Stimulated activated CD4-positive, alpha-beta T cell treated with anti-CD3 and anti-CD28 coated beads, Interleukin-1b, Interleukin-23, amount 100 ng/mL, for 24 hours (primary cell): ENCODE measurements at places on chromosomes 1 and 21.

DNA sequence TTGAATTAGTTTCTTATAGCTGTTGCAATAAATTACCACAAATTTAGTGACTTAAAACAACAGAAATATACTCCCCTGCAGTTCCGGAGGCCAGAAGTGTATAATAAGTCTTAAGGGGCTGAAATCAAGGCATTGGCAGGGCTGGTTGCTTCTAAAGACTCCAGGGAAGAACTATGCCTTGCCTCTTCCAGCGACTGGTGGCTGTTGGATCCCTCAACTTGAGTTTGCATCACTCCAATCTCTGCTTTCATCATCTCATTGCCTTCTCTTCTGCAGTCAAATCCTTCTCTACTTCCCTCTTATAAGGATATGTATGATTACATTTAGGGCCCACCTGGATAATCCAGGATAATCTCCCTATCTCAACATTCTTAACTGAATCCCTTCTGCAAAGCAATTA is 19.1 kb upstream of the MED18 start:
- DNase-seq: no peak

DNA sequence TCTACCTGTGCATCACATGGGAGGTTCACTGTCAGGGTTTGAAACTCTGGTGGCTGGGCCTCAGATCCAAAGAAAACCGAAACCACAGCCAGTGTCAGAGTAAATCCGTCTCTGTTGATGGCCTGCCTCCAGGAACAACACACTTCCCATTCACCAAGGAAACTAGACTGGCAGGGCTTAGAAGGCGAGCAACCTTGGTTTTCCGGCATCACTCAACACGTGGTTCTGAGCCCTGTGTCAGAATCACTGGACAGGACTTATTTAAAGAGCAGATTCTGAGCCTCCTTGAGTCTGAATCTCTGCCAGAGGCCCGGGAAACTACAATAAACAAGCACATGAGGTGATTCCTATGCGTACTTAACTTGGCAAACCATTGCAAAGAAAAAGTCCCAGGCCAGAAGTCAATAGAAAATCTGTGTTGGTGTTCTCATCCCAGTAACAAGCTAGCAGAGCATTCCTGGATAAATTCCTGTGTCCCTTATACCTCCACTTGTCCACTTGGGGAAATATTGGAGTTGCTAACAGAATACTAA is 70.0 kb downstream of the KCTD3 start:
- DNase-seq: no peak

DNA sequence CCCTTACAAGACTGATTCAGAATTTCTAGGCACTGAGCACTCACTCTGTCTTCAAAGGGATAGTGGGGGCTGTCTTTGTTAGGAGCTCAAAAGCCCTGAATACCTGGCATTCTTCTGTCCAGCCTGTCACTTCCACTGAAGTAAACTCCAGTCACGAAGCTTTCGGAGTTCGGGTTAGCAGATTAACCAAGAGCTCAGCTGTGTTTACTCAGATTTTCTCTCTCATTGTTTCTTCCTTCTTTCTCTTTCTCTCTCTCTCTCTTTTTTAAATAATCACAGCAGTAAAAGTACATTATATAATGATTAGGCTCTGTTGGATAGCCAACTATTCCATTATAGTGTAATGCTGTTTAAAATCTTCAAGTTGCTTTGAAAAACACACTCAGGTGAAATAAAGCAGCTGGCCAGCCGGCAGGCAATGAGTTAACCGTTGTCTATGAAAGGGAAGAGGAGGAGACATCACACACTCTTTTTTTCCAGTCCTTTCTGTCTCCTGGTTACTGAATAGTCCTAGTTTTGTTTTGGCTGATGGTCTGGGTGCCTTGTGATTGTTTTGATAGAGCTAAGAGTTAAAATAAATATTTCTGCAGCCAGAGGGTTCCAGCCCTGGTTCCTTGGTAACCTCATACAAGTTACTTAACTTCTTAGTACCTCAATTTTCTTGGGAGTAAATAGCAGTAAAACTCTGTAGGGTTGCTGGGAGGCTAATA is 89.8 kb downstream of the ADSS2 start:
- no peak for DNase-seq

DNA sequence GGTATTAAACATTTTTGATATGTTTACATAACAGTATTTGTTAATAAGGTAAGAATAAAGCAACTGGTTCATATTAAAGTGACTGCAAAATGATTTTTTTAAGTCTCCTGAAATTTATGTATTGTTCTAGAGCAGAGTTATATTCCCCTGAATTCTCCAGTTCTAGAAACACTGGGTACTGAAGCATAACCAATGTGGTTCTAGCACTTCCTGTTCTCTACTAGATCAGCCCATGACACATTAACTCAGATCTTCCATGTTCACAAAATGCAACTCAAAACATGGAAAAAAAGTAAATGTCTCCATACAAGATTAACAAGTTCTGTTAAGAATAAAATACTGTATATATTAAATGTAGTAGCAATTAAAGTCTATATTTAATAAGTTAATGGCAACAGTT is 3.9 kb downstream of the NEGR1 start:
- DNase-seq: no peak

GRCh38 chr1:97091679-97092078 is 370.1 kb downstream of the PTBP2 start:
- no peak for DNase-seq

- DNase-seq: no peak
These were observed 140.8 kb upstream of the ZNF644 start for GRCh38 chr1:91162613-91163012.

DNA sequence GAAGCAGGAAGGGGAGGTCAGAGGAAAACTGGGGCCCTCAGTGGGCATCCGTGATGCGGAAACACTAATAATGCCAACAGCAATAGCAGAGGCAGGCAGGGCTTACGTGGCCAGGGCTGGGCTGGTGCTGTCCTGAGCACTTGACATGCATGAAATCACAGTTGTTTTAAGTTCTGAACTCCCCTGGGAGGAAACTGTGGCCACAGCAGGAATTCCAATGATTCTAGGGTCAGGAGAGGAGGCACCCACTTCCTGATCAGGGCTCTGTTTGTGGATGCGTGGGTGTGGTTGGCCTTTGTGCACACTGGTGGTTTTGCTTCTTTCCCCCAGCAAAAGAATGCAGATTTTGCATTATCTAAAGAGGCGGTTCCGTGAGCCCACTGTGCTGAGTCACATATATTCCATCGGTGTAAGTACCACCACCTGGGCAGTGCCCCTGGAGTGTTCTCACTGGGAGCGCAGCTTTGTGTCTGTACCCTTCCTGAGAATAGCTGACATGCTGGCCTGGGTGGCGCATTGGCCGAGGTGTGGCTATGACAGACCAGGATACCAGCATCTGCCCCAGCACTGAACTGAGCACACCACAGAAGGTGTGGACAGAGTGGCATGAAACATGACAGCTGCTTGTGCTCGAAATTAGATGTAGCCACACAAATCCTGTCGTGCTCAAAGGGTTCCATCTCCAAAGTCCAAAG is 71.0 kb downstream of the PDE9A start:
- DNase-seq: no peak

GRCh38 chr1:106637566-106637965 is 418.9 kb upstream of the PRMT6 start:
- no peak for DNase-seq

- no peak for DNase-seq
These were observed 5.9 kb downstream of the SELENON start for GRCh38 chr1:25805863-25806225.

- no peak for DNase-seq
These were observed 5.1 kb downstream of the PEF1 start for GRCh38 chr1:31639543-31639942.

- no peak for DNase-seq
These were observed 51.2 kb downstream of the PLXNA2 start for GRCh38 chr1:208192995-208193394.

GRCh38 chr1:89670711-89671110 is 37.8 kb downstream of the LRRC8C start:
- DNase-seq: no peak

GRCh38 chr1:115793162-115793561 is 24.6 kb upstream of the CASQ2 start:
- DNase-seq: no peak

GRCh38 chr1:67476906-67477305 is 46.7 kb upstream of the SERBP1 start:
- DNase-seq: no peak

GRCh38 chr1:67110352-67110751 is 24.4 kb downstream of the C1orf141 start:
- no peak for DNase-seq

DNA sequence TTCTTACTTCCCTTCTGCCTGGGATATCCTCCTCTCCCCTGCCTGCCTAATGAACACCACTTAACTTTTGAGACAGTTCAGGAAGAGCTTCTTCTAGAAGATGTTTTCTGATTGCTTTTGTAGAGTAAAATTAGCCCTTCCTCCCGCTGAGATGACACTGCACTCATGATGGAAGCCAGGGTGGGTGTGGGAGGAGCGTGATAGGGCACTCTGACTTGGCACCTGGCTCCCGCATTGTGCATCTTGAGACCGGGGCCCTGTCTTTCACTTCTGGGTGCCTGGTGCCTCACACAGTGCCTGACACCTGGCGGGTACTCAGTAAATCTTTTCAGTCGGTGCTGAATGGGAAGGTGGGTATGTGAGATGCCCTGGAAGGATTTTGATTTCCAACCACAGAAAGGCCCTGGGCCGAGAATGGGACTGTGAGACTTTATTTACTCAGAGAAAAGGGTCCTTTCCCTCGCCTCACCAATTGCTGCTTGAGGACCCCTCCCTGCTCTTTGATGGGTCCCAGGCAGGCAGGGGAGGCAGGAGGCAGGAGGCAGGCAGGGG is 6.8 kb downstream of the THEM5 start:
- no peak for DNase-seq
